Activated CD8-positive, alpha-beta memory T cell treated with anti-CD3 and anti-CD28 coated beads, Interleukin-2, amount 50 U/mL, for 48 hours (primary cell): ENCODE measurements at places on chromosomes 2 and 18.
A peak's percentile ranks its signal among the peaks of the same experiment; 100 is the strongest.

DNA sequence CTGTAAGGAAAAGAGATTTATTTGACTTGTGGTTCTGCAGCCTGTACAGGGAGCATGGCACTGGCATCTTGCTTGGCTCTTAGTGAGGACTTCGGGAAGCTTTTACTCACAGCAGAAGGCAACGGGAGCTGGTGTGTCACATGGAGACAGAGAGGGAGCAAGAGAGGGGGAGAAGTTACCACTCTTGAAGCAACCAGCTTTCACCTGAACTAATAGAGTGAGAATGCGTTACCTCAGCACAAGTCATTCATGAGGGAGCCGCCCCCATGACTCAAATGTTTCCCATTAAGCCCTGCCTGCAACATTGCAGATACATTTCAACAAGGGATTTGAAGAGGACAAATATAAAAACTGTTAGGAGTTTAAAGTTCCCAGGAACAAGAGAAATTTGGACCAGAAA, 190.0 kb downstream of the CYRIA start:
- DNase-seq = no peak

- no peak for DNase-seq
Measured at GRCh38 chr2:45105050-45105582, 95.9 kb upstream of the SIX2 start.

DNA sequence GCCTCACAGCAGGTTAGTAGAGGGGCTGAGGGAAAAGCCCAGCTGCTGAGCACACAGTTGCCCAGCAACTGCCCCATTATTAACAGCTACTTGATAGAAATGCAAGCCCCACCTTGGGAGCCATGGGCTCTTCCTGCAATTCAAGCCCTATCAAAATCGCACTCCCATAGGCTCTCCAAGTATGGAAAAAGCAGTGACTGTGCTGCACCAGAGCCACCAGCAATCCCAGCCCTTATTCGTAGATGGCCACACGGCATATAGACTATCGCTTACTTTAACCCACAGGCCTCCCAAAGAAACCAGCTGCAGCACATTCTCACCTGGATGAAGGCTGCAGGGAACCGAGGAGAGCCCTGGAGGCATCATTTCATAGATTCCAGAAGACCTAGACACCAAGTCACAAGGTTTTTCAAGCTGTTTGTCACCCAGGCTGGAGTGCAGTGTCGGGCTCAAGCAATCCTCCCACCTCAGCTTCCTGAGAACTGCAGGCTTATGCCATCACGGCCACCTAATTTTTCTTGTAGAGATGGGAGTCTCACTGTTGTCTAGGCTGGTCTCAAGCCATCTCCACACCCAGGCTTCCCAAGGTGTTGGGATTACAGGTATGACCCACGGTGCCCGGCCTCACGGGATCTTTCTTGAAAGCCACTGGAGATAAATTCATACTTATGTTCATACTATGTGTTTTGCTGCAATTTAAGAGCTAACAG, 11.3 kb downstream of the NCL start:
- DNase-seq = peak; percentile 75

DNA sequence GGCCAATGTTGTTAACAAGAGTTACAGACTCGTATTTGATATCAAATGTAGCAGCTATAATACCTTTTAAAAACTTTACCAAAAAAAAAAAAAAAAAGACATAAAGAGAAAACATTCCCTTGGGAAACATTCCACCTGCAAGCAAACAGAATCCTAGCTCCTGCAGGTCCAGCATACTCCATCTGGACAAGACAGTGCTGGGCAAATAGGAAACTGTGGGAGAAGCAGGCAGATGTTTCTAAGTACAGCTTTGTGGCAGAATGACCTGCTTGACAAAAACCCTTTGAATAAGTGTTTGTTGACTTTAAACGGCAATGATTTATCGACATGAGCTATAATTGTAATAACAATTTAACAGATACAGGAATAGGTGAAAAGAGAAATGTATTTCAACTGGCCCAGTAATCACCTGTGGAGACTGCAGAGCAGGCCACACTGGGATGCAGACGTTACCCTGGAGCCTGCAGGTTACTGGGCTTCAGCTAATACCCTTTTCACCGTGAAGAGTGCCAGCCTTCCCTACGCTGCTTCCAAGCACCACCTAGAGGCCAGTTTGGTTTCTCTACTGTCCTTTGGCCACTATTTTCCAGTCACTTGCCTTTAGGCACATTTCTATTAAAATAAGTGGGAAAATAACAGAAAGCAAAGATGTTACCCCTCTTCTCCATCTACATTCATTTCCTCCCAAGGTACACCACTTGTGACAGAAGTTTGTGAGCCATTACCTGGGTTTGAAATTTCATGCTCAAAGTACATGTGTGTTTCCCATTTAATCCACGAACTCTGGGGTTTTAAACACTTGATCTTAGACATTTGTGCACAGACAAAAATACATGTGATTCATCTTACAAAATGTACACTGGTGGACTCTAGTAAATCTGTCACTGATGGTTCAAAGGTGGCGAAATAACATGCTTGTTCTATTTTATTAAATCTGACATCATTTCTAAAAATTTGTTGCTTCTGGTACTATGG, 96.9 kb upstream of the ZNF397 start:
- no peak for DNase-seq

DNA sequence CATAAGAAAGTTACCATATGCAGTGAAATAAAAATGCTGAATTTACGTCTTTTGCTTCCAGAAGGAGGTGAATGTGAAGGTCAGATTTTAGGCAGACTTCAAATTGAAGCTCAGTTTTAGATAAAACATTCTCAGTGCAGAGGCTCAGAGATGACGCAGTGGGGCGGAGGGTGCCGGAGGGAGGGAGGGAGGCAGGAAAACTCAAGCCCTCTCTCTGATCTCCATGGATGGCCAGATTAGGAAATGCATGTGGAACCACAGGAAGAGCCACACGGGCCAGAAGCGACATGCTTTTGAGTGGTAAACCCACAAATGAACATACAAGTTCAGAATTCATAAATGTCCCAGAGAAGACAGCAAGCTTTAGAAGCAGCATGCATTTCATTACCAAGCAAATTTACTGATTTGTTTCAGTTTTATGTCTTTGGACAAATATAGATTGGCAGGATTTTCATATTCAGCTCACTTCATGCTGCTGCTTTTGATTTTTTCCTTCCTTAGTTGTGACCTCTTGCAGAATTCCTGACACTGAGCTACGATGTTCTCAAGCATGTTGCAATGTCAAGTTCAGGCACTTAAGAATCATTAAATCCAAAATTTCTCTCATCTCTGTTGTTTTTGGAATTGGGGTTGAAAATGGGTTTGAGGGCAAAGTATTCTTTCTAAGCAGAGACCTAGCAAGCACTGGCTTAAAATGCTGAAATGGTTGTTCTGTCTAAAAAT, 29.7 kb upstream of the APCDD1 start:
- DNase-seq = no peak

DNA sequence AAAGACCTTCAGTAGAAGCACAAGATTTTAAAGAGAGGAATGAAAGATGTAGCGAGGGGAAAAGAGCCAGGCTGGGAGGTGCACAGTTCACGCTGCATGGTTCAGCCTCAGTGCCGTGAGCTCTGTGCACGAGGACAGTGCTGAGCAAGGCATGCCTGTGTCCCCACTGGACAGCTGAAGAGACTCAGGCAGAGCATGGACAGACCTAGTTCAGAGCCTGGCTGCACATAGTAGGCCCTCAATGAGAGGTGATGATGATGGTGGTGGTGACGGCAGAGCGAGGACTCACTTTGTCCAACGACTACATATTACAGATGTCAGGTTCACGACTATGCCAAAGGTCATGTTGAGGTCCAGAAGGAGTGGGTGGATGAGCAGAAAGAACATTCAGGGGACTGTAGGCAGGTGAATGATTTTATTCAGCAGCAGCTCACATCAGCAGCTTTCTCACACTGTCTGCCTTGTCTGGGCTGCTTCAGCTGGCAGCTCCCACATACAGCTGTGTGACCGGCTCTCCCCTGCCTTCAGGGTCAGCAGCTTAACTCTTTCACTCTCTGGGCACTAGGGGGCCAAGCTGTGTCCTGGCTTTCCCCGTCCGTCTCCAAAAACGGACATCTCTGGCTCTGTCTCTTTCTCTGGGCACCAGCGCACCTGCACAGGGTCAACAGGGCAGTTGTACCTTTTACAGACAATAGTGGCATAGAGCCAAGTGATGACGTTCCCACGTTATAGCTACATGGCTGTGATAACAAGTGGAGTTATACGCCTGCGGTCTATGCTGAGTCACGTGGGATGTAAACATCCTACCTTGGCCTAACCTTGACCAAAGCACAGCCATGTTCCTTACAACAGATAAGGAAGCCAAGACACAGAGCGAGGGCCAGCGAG, 128.8 kb upstream of the MSH6 start:
- DNase-seq = no peak

DNA sequence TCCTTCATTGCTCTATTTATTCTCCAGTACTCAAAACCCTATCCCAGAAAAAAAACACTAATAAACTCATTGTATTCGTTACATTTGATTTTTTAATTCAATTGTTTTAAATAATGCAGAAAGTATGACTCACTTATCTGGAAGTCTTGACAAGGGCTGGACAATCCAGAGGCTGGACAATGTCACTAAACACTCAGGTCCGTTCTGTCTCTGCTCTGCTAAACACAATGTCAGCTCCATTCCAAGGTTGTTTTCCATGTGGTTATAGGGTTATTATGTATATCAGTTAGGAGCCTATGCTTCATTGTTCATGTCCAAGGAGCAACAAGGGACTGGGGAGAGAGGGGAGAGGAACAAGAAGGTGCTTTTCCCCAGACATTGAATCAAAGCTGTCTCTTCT, 125.5 kb downstream of the IRS1 start:
- DNase-seq = no peak

GRCh38 chr2:218607436-218608115, at the start of gene PLCD4:
Gene PLCD4 (plus strand): TSS chr2:218607899. CDS start chr2:218615740, 7,841 bp downstream.
- no peak for DNase-seq

- DNase-seq = no peak
Measured at GRCh38 chr2:118003396-118003824, 10.5 kb downstream of the CCDC93 start.

GRCh38 chr18:77512152-77512551, 262.5 kb downstream of the GALR1 start:
- no peak for DNase-seq

- DNase-seq = no peak
Measured at GRCh38 chr2:187117483-187117882, 268.5 kb upstream of the ZSWIM2 start.

DNA sequence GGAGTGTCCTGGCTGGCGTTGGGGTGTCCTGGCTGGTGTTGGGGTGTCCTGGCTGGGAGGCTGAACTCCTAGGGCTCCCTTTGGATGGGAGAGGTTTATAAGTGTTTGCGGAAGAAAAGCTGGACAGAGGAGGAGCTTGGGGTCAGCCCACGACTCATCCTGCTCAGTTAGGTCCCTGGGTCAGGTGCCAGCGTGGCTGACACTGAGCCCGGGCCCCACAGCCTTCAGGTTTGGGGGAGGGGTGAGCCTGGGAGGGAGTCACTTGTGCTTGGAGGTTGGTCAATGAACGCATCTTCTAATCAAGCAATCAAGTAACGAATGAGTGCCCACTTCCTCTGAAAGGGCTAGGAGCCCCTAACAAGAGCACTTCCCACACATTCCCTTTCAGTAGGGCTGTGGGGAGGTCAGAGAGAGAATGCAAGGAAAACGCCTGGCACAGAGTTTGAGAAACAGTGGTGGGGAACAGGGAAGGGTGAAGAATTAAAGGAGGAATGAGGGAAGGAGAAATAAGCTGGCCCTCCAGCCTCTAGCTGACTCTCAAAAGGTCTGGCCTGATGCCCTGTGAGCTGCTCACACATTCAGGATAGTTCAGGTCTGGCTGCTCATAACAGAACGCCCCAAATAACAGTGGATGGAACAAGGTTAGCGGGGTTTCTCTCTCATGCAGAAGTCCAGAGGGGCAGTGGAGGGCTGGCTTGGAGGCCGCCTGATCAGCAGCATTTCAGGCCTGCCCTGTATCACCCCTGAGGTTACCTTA, 670 bp downstream of the KCNIP3 start:
- no peak for DNase-seq

- no peak for DNase-seq
Measured at GRCh38 chr2:177313162-177313781, 48.7 kb upstream of the NFE2L2 start.

GRCh38 chr2:8607606-8608005, 74.2 kb upstream of the ID2 start:
- DNase-seq = no peak

GRCh38 chr2:239313776-239314175, 87.0 kb downstream of the HDAC4 start:
- peak; percentile 30 for DNase-seq

GRCh38 chr2:114534116-114535084, 92.0 kb downstream of the DPP10 start:
- no peak for DNase-seq

- no peak for DNase-seq
Measured at GRCh38 chr2:37877457-37878315, 47.4 kb upstream of the RMDN2 start.

GRCh38 chr18:23587220-23587642, 925 bp upstream of the NPC1 start:
- no peak for DNase-seq

DNA sequence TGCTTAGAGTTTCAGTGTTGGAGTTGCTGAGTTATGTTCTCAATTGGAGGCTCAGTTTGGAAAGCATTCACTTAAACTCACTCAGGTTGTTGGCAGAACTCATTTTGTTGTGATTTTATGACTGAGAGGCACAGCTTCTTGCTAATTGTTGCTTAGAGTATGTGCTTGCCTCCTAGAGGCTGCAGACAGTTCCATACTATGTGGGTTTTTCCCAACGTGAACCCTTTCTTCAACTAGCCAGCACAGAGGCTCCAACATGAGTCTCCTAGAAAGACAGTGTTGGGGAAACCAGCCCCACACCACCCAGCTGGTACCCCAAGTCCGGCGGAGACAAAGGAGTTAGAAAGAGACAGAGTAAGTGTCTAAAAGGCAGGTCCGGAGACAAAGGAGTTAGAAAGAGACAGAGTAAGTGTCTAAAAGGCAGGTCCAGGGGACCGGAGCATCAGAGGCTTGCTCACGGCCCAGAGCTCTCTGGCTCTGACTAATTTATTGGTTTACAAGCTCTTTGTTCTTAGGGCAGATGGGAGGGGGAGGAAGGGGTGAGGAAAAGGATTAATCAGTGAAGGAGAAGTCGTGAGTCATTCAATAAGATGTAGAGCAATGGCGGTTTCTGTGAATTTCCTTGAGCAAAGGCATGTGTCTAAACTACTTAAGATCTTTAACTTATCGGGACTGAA, 999.7 kb upstream of the LRRTM1 start:
- no peak for DNase-seq

DNA sequence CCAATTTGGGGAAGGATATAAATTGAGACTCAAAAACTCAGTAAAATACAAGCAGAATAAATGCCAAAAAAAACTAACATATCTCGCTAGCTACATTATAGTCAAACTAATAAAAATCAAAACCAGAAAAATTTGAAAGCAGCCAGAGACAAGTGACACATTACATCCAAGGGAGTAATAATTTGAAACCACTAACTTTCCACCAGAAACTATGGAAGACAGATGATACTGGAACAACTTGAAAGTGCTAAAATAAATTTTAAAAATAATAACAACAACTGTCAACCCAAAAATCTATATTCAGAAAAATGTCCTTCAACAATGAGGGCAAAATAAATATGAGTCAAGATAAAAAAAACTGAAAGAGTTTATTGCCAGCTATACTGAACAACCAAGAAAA, 110.7 kb downstream of the EVA1A start:
- DNase-seq = no peak
